HT1080 (cell line): ENCODE measurements at places on chromosomes 5 and 9.

DNA sequence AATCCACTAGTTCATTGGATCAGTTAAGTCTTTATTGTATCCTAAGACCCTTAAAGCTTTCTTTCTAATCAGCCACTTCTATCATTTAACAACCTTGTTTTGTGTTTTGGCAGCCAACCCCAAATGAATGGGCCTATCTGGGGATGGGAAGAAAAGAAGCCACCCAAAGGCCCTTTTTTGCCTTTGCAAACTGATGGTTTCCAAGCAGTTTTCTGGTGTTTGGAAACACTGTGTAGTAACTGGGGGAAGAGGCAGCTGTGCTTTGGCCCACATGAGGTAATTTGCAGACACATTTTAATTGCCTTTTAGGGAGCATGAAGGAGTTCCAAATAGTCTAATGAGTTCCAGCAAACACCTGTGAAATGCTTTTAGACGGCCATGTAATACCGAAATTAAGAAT, 1751.3 kb upstream of the WWC1 start:
- no peak for DNase-seq

- no peak for DNase-seq
Observed at GRCh38 chr9:37839496-37840461, 39.2 kb downstream of the DCAF10 start.

- no peak for DNase-seq
Observed at GRCh38 chr9:110911659-110912418, 126.4 kb downstream of the LPAR1 start.

DNA sequence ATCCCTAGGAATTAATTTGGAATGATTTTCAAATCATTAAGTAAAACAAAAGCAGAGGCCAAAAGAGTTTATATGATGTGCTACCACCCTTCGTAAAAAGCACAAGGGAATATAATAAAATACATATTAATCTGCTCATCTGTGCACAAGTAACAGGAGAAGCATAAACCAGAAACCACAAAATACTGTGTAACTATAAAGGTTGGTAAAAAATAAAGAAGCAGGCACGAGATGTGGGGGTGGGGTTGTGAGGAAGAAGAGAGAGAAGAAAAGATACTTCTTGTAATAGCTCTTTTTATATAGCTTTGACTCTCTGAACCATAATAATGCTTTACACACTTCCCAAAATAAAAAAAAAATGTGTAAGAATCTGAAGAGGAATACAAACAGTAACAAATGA, 214.9 kb upstream of the EFNA5 start:
- DNase-seq: no peak

- no peak for DNase-seq
Observed at GRCh38 chr5:105739732-105740131, 1931.0 kb downstream of the EFNA5 start.

- no peak for DNase-seq
Observed at GRCh38 chr5:77957931-77958521, 181.9 kb upstream of the TBCA start.

- DNase-seq: peak; percentile 16
Observed at GRCh38 chr5:146520731-146521130, 4.7 kb upstream of the GPR151 start.

GRCh38 chr5:170327829-170328228, 30.3 kb upstream of the LCP2 start:
- DNase-seq: no peak

DNA sequence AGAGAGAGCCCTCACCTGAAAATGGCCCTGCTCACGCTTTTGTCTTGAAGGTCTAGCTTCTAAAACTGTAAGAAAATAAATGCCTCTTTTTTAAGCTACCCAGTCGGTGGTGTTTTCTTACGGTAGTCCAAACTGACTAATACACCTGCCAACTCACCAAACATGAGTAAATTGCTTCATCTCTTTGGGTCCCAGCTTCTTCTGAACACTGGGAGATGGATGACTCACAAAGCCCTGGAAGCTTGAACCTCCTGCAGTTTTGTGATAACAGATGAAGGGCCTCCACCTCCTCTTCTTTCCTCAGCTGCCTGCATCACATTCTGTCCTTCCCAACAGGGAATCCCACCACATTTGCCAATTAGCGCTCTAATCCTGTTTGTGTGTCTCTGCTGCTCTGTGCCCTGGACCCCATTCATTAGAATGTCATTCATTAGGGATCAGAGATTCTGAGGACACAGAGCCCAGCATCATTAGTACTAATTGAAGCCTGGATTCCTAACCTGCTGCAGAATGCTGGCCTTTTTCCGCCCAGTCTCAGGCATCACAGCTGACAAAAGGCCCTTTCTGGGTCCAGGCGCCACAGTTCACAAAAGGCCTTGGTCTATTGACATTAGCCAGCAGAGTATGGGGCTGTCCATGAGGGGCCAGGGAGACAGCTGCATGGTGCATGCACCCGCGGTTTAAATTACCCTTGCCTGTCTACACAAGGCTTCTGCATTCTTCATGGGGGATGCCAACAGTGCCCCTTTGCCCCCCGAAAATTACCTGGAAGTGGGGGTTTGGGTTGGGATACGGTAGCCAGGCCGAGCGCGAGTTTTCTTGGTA, 349.3 kb downstream of the SEMA5A start:
- peak; percentile 90 for DNase-seq

- DNase-seq: no peak
Observed at GRCh38 chr9:131605770-131606590, 60.7 kb downstream of the PRRT1B start.

DNA sequence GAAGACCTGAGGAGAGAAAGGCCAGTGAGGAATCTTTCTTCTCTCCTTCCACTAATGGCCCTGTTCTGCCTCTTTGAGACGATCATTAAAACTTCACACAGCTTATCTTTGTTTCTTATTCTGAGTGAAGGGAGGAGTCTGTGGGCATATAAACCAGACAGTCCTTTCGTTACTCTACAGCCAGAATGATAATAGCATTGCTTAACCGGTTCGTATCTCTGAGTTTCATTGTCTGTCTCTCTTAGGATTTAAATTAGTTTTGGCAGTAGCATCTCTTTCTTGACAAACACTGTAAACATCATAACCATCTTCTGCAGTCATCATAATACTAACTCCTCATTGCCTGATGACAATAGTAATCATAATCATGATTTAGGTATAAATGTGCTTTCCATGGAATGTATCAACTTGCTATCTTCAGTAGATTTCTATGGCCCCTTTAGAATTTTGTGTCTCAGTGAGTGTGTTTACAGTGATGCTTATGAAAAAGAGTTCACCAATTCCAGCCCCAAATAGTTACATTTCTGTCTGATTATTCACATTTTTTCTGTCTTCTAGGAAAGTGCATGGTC, 618.8 kb upstream of the KLF4 start:
- no peak for DNase-seq

DNA sequence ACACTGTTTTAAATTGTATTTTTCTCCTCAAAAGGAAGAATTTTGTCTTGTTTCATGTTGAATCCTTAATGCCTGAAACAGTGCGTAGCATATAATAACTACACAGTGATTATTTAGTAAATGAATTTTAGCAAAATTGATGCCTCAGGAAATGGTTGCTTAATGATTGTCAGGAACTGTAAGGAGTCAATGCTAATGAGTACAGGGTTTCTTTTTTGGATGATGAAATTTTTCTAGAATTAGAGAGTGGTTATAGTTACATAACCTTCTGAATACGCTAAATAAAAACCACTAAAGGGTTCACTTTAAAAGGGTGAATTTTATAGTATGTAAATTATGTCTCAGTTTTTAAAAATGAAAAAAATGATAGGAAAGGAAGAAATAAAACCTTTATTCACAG, 14.9 kb downstream of the FAM151B start:
- DNase-seq: no peak

GRCh38 chr5:125012727-125013451, 266.4 kb upstream of the ZNF608 start:
- DNase-seq: no peak

- DNase-seq: no peak
Observed at GRCh38 chr5:55123365-55123764, 20.9 kb downstream of the GZMA start.

- DNase-seq: no peak
Observed at GRCh38 chr5:135364421-135365262, 34.4 kb downstream of the MACROH2A1 start.

- DNase-seq: peak; percentile 2
Observed at GRCh38 chr5:129361441-129362025, 98.6 kb upstream of the ADAMTS19 start.

DNA sequence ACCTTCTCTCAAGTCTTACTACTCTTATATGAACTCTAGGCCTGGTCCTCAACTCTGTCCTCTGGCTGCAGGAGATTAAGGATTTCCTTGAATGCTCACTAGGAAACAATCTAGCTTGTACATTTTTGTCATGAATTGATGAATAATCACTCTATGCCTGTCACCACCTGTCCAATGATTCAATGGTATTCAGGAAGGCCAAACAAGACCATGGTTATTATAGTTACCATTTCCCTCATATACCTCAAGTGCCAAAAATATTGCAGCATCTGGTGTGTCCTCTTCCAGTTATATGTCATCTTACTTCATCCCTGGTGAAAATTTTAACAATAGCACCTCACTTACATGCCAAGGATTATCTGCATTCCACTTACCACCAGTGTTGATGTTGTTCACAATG, 179.0 kb upstream of the MOCS2 start:
- no peak for DNase-seq

DNA sequence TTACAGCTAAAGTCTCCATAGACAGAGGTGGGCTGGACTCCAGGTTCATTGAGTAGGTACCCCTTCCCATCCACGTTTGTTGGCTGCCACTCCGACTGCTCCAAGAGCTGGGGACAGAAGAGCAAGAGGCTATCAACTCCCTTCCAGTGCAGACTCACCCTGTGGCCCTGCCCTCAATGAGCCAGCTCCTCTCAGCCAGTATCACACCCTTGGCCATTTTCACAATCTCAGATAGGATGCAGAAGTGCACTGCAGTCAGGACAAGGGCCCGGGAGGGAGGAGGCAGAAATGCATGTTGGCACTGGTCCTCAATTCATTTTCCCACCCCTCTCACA, 6.2 kb downstream of the IRF1 start:
- DNase-seq: no peak

DNA sequence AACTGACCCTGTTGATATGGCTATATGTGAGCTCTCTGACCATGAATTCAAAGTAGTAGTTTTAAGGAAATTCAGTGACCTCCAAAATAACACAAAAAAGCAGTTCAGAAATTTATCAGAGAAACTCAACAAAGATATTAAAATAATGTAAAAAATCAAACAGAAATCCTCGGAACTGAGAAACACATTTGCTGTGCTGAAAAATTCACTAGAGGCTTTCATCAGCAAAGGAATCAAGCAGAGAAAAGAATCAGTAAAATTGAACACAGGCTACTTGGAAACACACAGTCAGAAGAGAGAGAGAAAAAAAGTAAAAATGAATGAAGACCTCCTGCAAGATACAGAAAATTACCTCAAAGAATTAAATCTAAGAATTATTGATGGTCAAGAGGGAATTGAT, 417.2 kb downstream of the TMEM232 start:
- no peak for DNase-seq

DNA sequence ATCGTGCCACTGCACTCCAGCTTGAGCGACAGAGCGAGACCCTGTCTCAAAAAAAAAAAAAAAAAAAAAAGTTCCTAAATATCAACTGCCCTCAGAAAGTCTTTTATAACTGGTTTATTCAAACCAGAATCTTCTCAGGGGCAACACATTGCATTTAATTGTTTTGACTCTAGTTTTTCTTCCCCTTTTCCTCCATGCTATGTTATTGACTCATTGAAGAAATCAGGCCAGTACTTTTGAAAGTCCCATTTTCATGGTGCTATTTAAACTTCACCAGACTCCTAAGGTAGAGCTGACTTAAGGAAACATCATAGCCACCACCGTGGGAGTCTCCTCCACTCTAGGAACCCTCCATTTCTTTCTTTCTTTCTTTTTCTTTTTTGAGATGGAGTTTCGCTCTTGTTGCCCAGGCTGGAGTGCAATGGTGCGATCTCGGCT, 83.1 kb upstream of the IL6ST start:
- no peak for DNase-seq

- no peak for DNase-seq
Observed at GRCh38 chr5:57185313-57185712, 11.5 kb downstream of the GPBP1 start.

DNA sequence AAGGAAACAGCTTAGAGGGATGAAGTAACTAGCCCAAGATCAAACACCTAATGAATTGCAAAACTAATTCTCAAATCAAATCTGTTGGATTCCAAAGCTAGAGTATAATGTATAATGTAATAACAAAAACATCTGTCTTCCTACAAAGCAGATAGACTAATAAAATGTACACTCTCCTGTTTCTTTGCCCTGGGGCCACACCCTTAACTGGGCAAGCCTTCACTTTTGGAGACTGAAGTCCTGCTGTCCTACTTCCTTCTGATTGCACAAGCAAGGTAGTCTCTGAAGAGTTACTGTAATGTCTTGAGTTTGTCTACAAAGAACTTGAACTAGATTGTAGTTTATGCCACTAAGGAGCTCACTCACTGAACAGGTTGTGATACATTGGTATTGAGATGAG, 2.5 kb downstream of the TTC1 start:
- no peak for DNase-seq

DNA sequence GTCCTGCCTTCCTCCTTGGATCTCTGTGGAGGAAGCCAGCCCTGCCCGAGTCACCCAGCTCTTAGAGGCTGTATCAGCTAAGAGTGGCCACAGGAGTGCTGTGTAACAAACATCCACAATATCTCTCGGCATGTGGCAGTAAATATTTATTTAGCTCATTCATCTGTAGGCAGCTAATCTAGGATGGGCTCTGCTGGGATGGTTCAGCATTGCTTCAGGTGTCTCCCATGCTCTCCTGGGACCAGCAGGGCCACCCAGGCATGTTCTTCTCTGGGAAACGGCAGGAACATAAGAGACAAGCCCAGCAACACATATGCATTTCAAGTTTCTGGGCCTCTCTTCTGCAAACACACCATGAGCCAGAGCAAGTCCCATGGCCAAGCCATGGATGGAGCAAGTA, 56.1 kb downstream of the HRH2 start:
- DNase-seq: no peak

DNA sequence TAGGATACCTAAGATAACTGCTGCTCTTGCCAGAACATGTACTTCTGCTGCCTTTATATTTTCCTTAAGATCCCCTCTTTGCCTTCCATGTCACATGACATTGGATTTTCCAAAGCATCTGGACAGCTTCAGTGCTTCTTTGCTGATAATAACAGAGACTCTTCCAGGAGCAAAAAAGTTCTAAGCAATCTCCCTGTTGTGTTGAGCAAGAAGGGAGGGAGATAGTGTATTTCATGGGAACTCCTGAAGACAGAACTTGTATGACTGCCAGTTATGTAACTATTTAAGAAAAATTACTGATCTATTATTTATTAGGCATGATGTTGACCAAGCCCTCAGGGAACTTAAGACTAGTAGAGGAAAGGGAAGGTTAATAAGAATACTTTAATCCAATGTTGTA, 454.7 kb downstream of the SPATA31D1 start:
- DNase-seq: no peak

DNA sequence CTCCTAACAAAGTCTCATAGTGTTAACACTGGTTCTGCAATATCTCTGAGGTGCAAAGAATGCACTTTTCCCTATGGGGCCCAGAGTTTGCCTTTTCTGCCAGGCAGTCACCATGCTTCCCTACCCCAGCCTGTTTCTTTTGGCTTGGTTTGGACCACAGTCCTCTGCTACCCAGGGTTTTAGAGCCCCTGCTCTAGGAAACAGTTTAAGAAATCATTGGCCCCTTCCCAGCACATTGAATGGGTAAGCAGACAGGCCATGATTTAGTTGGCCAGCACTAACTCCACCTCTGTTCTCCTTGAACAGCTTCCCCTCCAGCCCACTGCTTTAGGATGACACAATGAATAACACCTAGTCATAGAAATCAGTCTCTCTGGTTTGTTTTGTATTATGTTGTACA, 73.2 kb downstream of the UBAP1 start:
- no peak for DNase-seq
